Fibroblast of pulmonary artery (primary cell): ENCODE measurements at places on chromosomes 12 and 14.
A peak's percentile ranks its signal among the peaks of the same experiment; 100 is the strongest.

GRCh38 chr14:33880330-33880729 lies 70.5 kb downstream of the EGLN3 start:
- no peak for DNase-seq

GRCh38 chr14:28121512-28122297 lies 644.9 kb upstream of the FOXG1 start:
- DNase-seq, result no peak

DNA sequence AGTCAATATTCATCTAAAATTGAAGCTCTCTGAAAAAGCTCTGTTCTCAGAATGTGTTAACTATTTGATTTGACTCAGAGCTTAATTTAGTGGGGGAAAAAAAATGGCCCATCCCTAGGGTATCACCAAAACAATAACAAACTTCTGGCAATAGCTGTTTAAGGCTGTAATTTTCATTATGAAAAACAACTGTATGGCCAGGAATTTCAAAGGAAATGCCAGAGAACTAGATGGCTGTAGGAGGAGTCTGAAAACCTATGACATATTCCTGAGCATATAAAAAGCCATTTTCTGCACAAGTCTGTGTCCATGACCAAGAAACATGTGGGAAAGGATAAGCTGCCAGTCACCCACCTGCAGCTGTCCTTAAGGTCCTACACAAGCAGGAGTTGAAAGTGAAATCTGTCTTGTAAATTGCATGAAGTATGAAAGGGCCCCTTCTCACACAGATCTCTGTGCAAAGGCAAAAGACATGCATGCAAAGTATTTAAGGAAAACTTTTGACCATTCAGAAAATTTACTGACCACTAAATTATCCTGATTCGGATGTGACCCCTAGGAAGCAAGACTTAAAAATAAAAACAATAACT lies 299.1 kb downstream of the BTG1 start:
- peak; percentile 27 for DNase-seq

- no peak for DNase-seq
Measured at GRCh38 chr12:80698847-80699542, 8.4 kb upstream of the MYF6 start.

DNA sequence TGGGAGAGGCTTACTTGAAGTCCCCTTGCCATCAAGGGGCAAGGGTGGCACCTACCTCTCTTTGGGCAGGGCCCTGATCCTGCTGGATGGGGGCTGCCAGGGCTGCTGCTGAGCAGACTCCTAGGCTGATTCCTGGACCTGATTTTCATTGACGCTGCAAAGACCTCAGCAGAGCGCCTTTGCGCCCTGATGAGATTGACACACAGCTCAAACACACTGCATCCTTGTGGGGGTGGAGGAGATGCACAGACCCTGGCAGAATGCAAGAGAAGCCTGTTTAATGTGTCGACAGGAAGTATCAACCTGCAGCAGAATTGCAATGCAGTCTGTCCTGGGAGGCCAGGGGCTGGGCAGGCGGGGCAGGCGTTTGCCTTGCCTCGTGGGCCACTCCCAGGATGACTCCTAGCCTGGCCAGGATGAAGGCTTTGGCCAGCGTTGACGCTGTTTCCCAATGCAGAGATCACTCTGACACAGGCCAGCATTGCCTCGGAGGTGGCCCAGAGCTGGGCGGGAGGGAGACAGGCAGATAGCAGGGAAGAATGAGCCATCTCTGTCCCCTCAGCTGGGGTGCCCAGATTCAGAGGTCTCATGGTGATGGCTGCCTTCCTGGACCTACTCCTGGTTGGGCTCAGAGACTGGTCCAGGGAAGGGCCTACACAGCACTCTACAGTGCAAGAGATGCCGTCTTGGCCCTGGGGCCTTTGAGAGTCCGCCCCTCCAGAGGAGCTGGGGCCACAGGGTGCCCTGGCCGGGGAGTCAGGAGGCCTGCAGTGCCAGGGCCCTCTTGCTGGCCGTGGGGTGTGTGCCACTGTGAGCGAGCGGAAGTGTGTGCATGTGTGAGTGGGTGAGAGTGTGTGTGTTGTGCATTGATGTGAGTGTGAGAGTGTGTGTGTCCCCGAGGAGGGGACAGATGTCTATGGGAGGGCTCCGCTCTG lies 108.3 kb downstream of the KIF26A start:
- no peak for DNase-seq

GRCh38 chr14:102239231-102239630 lies 65.7 kb downstream of the MOK start:
- DNase-seq, result no peak

DNA sequence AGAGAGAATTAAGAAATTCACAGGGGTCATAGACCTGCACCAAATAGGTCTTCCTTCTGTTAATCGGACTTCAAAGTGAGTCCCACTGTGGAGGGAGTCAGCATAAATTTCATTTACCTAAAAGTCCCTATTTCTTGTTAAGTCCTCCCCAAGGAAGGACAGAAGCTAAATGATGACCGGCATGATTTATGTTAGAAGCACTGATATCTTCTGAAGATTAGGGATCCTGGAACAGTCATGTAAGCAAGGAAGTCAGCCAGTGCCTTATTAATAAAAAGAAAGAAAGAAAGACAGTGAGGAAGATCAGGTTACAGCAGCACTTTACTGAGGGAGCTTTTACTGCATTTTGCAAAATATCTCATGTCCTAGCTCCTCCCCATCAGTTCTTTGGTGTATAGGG lies 287.5 kb downstream of the FOXG1 start:
- DNase-seq, result no peak

DNA sequence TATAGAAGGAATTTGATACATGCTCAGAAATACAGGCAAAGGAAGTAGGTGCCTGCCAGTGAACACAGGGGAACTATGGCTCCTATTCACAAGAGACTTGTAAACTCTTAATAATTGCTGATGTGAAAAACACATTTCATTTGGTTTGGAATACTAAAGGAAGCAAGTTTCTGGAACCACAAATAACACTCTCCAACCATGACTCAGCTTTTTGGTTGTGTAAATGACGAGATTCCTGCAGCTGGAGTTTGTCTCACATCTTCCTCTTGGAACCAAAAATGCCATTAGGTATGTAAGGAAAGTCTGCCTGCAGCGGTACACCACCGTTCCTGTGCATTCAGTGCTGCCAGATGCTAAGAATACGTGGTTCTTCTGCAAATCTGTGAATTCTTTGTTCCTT lies 4.5 kb upstream of the OR11H6 start:
- DNase-seq, result no peak

GRCh38 chr12:83767723-83768122 lies 1081.0 kb downstream of the TMTC2 start:
- DNase-seq, result no peak

- DNase-seq, result no peak
Measured at GRCh38 chr12:58711974-58712373, 208.3 kb downstream of the LRIG3 start.

- peak; percentile 47 for DNase-seq
Measured at GRCh38 chr12:96398424-96399119, 1.7 kb downstream of the CDK17 start.

DNA sequence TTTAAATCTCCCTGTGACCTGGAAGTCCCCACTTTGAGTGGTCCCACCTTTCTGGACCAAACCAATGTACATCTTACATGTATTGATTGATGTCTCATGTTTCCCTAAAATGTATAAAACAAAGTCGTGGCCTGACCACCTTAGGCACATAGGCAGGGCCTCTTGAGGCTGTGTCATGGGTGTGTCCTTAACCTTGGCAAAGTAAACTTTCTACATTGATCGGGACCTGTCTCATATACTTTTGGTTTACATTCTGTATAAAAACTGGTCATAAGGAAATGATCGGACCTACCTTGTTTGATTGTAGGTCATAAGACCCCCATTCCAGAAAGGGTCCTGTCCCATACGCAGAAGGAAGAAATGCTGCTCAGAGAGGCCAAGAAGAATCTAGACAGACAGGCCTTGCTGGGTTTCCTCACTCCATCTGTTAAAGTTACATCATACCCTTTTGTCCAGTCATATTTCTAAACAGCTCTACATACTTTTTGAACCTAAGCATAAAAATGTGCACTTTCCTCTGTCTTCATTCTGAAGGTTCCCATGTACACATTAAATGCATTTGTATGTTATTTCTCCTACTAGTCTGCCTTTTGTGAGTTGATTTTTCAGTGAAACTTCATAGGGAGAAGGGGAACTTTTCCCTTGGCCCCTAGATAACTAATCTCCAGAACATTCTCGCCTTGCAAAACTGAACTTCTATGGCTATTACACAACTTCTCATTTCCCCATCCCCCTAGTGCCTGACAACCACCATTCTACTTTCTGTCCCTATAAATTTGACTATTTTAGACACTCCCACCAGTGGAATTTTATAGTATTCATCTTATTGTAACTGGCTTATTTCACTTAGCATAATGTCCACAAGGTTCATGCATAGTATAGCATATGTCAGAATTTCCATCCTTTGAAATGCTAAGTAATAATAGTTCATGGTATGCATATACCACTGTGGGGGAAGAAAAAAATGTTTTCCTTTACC lies 30.2 kb upstream of the CPM start:
- DNase-seq, result peak; percentile 69

DNA sequence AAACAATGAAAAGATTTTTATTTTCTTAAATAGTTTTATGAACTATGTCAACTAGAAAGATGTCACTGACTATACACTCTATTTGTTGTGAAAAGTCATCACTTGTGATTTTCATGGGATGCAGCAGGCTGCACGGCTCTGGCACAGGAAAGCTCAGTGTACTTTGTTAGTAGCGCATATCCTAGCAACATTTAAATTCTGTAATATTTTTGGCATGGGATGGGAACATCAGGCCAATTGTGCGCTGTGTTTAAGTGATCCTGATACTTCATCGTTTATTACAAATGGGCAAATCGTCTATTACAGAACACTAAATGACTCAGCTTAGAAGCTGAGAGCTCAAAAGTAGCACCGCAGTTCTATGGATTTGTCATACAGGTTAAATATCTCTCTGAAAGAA lies 60.7 kb upstream of the SAV1 start:
- no peak for DNase-seq

- DNase-seq, result no peak
Measured at GRCh38 chr12:15222219-15222618, 1.0 kb upstream of the RERG start.
